Hepatic stellate cell (primary cell): ENCODE measurements at places on chromosomes 3 and 15.

DNA sequence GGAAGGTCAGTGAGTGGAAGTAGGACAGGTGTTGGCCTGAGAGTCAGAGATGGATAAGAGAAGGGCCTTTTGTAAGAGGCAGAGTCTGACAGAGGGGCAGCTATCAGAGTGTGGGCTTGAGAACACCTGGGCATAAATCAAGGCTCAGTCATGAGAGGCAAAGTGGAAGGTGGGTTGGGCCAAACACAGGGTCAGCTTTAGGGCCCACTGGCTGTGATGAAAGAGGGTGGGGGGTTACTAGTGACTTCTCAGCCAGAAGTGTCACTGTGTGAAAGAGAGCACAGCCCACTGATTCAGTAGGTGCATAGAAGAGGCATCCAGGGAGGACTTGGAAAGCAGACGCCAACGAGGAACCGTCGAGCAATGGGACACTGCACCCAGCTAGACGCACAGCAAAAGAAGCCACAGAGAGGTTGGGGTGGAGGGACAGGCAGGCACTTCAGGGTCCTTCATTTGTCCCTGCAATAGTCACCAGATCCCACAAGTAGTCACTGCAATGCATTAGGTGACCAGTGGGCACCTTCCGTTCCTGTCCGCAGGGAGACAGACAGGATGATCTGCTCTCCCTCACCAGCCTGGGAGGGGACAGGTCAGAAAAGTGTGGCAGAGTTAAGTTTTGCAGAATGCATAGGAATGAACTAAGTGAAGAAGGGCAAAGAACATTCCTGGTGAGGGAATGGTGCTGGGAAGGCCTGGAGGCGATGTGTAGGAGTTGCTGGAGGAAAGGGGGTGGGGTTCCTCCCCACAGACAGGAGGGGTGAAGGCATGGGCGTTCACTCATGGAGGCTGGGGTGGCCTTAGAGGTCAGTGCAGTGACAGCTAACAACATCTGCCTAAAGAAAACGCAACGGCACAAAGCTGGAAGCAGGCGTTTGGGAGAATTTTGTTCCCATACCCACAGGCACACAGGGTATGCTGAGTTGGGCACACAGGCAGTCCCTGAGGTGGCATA lies 36.3 kb downstream of the MESD start:
- DNase-seq: no peak

DNA sequence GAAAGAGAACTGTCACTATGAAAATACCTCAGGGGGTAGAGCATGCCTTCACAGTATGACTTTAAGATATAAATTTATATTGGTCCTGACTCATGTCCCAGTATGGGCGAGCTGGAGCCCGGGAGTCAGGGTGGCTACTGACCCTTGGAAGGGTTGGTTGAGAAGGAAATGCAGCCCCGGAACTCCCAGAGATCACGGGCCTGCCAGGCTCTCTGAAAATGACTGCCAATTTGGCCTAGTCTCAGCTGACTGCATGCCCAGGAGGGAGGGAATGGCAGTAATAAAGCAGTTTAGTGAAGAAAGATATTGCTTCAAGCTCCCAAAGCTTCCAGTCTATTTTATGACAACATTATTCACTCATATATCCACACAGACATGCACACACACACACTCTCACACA lies 299.0 kb downstream of the NR2F2 start:
- DNase-seq: no peak

GRCh38 chr15:34043813-34044212 lies 4.8 kb upstream of the AVEN start:
- no peak for DNase-seq

- DNase-seq: peak; percentile 58
Measured at GRCh38 chr3:168249550-168250414, 154.1 kb upstream of the GOLIM4 start.

GRCh38 chr3:195908694-195909581 lies 587 bp upstream of the TNK2 start:
- no peak for DNase-seq

- no peak for DNase-seq
Measured at GRCh38 chr15:77630956-77631744, 1.6 kb downstream of the LINGO1 start.

DNA sequence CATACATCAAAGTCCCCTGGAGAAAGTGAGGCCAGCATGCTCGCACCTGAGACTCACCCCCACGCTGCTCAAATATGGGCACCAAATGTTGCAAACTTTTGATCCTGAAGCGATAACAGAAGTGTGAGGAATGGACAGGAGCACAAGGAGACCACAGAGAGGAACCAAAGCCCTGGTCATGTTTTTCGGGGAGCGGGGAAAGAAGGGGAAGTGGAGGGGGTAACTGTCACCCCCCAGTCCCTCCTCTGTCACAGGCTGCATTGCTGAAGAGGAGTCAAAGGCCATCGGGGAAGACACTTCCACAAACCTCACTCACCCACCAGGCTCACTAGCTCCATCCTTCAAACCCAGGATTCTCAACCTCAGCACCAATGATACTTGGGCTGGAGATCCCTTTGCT lies 182.4 kb downstream of the UACA start:
- no peak for DNase-seq

- DNase-seq: no peak
Measured at GRCh38 chr3:99896482-99896881, 78.8 kb downstream of the CMSS1 start.

GRCh38 chr3:82081351-82081750 lies 319.9 kb upstream of the GBE1 start:
- no peak for DNase-seq

- peak; percentile 32 for DNase-seq
Measured at GRCh38 chr3:47108546-47108945, 55.4 kb downstream of the SETD2 start.

GRCh38 chr3:133937756-133938601 lies 42.3 kb upstream of the RAB6B start:
- DNase-seq: no peak

DNA sequence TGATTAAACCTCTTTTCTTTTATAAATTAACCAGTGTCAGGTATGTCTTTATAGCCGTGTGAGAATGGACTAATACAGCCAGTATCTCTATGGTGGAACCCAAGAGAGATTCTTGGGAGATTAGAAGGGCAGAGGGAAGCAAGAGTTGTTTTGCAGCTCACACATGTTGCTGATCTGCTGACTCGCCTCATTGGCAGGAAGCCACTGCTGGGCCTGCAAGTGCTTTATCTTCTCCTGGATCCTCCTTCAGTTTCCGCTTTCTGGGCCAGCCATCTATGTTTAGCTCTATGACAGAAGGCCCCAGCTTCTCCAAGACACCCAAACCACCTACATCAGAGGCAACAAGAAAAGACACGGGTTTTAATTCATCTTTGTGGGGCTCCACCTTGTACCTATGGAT lies 23.4 kb upstream of the GALNT15 start:
- DNase-seq: peak; percentile 47

DNA sequence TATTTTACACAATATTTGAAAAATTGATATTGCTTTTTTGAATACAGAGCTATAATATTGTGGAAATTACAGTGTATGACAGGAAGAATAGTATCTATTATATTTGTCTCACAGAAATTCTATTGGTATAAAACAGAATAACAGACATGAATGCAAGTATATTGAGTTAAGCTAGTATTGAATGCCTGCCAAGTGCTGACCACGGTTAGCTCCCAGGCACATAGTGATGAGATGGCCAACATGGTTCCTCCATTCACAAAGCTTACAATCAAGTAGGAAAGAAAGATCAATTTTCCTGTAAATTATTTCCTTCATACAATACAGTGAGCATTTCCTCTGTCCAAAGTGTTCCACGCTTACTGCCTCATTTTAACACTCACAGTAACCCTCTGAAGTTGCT lies 67.6 kb downstream of the TP63 start:
- no peak for DNase-seq

- no peak for DNase-seq
Measured at GRCh38 chr15:44308415-44308814, 19.9 kb downstream of the GOLM2 start.

DNA sequence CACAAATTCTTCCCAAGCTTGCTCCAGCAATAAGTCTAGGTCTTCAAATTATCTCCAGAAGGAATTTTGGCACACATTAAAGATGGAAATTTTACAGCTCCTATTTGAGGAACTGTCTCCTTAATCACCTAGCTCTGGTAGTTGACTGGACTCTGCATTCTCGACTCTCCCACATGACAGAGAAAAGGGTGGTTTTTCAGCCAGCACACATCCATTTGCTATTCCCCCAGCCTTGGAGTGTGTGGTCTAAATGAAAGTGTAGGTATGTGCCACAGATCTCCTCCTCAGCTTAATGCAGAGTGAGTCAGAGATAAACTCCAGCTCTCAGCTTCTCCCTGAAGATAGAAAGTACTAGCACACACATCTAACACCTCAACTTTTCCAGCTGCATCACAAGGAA lies 62.2 kb upstream of the ALCAM start:
- DNase-seq: no peak

GRCh38 chr3:170953736-170954135 lies 45.3 kb upstream of the EIF5A2 start:
- no peak for DNase-seq

GRCh38 chr3:8777978-8778267 lies 8.5 kb upstream of the OXTR start:
- DNase-seq: no peak

DNA sequence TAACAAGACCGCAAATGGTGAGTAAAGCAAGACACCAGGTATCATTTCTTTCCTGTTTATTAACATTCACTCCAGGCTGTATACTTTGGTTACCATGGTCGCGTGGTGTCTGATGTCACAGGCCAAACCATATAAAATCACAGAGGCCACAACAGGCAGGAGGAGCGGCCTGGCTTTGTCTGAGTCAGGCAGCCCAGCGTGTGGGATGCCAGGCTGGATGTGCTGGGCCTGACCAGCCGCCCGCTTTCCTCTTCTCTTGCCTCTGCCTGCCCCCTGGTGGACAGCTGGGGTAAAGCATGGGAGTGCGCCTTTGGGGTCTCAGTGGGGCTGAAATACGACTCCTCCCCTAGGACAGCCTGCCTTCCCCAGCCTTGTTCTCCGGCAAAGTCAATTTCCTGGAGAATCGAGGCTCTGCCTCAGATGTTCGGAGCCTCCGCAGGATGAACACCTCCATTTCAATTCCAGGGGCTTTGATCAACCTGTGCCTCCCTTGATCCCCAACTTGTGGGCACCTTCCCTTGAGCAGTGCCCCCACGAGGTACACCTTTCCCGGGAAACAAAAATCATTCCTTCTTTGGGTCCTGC lies 78.2 kb downstream of the CCNL1 start:
- DNase-seq: peak; percentile 81

GRCh38 chr15:74525309-74525708 lies 15.7 kb upstream of the ARID3B start:
- no peak for DNase-seq

- no peak for DNase-seq
Measured at GRCh38 chr3:4224331-4224730, 78.8 kb upstream of the SETMAR start.

- no peak for DNase-seq
Measured at GRCh38 chr3:128425846-128426127, 40.9 kb downstream of the DNAJB8 start.

GRCh38 chr3:126510308-126510910 lies 7.2 kb downstream of the UROC1 start:
- no peak for DNase-seq

DNA sequence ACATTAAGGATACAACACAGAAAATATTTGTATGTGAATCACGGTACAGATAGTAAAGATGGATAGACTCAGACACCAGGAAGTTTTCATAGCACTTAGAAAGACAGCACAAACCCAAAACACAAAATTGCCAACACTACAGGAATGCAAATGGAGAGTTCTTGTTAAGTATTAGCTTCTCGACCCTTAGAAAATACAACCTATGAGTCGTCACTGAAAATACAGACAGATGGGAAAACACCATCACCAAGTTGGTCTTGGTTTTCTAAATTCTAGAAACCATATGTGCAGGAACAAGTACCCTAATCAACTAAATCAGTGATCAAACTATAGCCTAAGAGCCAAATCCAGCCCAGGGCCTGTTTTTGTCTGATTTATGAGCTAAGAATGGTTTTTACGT lies 50.7 kb downstream of the PEAK1 start:
- DNase-seq: no peak

DNA sequence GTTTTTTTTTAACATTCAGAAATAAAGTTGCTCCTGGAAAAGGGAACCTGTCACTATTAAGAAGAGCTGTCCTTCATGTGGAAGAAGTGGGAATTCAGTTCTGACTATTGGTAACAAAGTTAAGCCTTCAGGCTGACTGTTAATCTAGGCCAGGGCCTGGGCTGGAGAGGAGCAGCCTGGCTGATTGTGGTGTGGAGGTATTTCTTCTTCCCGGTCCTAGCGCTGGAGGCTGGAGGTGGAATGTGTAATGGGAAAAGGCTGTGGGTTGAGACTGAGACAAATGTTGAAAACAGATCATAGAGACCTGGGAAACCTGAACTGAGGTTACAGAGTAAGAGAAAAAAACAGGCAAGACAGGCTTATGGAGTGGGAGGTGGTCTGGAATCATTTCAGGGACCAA lies 23.8 kb upstream of the SH3BP5 start:
- no peak for DNase-seq

DNA sequence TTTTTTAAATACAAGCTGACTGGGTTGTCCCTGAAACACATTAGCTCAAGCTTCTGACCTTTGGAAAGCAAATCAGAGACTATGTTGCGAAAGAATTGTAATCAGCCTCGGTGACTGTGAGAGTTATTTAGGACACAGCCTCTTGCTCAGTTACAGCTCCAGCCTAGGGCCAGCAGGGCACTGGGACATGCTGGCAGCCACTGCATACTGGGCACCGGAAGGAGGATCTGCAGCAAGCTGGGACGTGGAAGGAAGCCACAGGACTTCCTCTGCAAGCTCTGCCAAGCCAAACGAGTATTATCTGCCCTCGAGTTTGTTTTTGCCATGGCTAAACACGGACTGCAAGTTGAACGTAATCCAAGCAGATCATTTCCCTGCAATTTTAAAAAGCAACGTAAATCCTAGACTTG lies 24.4 kb upstream of the COPG1 start:
- peak; percentile 83 for DNase-seq

GRCh38 chr3:106813742-106814141 lies 563.5 kb upstream of the CCDC54 start:
- no peak for DNase-seq

DNA sequence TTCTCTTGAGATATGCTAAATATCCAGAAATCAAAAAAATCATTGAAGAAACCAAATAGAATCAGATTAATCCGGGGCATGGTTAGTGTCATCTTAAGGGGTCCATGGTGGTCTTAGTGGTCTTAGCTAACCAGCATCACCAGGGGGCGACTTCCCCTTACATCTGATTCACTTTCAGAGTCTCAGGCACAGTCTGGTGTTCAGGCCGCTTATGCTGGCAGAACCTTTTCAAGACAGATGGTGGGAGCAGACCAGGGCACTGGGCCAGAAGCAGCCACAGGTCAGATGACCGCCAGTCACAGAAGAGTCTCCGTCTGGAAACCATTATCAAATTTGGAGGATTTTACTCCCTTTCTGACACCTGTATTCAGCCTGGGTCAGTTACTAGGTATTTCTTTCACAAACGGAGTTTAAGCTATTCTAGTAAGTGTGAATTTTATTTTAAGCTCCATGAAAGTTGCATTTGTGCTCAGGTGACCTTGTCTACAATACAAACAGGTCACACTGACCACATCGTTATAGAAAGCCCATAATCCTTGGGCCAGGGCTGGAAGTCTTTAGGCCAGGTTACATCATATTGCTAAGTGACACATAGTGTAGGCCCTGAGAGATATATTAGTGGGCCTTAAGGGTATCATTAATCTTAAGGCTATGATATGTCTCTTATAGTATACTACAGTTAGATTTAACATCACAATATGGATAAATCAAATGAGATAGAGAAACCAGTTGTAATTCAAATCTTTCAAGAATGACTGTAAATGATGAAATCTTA lies 365.5 kb downstream of the GBE1 start:
- DNase-seq: no peak

- peak; percentile 80 for DNase-seq
Measured at GRCh38 chr15:74901612-74902063, 5.0 kb downstream of the FAM219B start.

GRCh38 chr3:196991581-196992460 lies 23.2 kb upstream of the PIGZ start:
- DNase-seq: no peak
